ELR (cell line): ENCODE measurements at places on chromosomes 16 and 17.

GRCh38 chr16:54938212-54939028 is 7.8 kb downstream of the IRX5 start:
- no peak for DNase-seq

GRCh38 chr17:40311575-40311974 is 2.6 kb downstream of the RARA start:
- DNase-seq = no peak

GRCh38 chr17:76716146-76716838 is 5.5 kb upstream of the MXRA7 start:
- DNase-seq = peak; percentile 99

DNA sequence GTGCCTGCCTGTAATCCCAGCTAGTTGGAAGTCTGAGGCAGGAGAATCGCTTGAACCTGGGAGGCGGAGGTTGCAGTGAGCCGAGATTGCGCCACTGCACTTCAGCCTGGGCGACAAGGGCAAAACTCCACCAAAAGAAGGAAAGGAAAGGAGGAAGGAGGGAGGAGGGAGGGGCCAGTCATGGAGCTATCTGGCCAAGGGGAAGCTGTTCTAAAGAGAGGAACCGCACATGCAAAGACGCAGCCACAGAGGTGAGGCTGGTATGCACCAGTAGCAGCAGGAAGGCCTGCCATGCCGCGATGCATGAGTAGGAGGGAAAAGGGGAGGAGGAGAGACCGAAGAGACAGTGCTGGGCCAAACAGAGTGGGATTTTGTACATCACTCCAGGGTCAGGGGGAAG is 35.9 kb downstream of the HSBP1 start:
- no peak for DNase-seq

- DNase-seq = no peak
These were observed 461.1 kb upstream of the GOT2 start for GRCh38 chr16:59195242-59195641.
